ENCODE measurements at places on chromosomes 7 and 10.

DNA sequence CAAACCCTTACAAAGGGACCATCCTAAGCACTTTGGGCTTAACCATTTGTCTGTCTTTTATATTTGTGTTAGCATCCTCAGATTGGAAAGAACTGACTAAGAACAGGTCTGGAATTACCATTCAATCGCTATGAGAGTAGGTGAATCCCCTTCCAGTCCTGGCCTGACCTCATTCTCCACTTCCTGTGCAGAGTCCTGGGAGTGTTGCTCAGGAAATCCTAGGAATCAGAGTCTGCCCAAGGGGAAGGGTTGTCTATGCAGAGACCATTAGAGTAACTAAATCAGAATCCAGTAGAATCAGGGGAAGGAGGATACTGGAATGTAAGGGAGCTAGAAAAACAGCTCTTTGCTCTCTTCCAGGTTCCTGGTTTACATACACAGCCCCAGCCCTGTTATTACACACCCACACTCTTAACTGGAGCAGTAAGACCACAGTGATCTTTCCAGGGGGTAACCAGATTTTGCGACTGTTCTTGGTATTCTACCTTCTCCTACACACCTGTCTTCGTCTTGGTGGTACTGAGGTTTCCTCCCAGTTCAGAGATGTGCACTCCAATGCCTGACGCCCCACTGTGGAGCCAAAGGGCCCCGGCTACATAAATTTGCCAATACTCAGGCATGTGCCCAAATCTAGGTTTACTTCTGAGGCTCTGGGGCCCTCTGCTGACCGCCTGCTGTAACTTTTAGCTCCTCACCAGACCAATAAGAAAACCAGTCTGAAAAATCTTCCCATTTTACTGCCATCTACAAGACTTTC, 103.7 kb downstream of the RNF216 start:
- peak; percentile 75 for DNase-seq

DNA sequence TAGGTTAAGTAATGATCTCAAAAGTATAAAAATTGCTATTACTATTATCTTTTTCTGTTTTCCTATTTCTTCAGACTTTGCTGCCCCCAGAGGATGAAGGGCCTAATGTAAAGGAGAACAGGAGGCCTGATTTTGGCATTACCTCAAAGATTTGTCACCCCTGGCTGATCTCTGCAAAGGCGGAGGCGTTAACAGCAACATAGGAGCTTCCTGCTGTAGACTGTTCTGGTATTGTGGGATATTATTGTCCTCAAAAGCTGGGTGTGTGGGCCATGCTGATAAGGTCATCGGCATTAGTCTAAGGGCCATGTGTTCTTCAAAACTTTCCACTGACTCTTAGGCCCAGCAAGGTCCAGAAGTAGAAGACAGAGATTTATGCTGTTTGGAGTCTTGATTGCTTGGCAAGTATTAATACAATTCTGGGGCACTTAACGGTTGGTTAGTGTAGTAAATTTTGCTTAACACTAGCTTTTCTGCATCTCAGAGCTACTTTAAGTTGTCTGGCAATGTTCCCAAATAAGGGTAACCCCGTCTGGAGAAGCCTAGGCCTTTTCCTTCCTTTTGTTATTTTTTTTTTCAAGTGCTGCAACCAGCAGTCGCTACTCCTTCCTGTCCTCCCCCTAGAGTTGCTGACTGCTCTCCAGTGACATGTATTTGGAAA, 14.0 kb upstream of the ENTPD1 start:
- peak; percentile 91 for DNase-seq

GRCh38 chr10:13865758-13866491, 279.2 kb downstream of the PRPF18 start:
- peak; percentile 63 for DNase-seq

DNA sequence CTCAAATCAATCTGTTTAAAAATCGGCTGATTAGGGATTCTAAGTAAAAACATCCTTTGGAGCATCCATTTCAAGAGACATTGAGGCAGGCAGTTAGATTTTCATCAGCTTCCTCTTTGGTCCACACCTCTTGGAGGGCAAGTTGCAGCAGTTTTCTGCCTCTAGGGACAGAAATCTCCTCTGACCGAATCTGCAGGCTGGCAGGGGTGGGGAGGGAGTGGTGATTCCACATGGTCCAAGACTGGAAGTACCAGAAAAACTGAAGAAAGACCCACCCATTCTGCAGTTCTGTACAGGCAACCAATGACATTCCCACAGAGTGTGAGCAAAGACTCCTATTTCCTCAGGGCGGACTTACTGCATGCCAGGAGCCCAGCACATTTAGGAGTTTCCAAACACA, 29.0 kb downstream of the FGFBP3 start:
- no peak for DNase-seq

- DNase-seq = peak; percentile 69
Observed at GRCh38 chr7:100465702-100466311, 1.7 kb upstream of the SPACDR start.

DNA sequence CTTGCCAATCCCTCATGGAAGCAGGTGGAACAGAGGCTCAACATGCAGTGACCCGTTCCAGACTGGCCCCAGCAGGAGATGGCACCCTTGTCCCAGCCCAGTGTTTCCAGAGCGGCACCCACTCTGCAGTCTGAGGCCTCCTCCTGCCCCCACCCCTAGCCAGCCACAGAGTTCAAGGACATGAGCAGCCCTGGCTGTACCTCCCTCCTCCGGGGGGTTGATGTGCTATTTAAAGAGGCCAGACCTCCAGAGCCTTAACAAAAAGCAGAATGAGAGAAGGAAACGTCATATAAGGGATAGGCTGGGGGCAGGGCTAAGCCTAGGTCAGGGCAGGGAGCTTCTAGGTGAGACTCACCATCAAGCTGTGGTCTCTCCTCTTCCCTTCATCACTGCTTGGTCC, 115.7 kb upstream of the NANOS1 start:
- peak; percentile 55 for DNase-seq

DNA sequence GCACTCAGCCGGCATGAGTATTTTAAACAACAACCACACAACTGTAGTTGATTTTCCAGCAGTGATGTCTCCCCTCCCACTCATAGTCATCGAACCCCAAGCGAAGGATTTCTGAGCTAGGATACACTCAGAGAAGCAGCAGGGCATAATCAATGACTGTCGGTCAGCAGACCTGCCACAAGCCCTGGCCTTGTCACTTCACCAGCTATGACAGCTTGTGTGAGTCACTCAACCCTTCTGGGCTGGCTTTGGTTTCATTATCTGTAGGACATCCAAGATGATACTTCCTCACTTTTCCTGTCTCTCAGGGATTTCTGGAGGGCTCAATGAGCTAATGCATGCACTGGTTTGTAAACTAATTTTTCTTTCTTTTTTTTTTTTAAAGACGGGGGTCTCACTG, 22.0 kb upstream of the UBE3C start:
- no peak for DNase-seq

DNA sequence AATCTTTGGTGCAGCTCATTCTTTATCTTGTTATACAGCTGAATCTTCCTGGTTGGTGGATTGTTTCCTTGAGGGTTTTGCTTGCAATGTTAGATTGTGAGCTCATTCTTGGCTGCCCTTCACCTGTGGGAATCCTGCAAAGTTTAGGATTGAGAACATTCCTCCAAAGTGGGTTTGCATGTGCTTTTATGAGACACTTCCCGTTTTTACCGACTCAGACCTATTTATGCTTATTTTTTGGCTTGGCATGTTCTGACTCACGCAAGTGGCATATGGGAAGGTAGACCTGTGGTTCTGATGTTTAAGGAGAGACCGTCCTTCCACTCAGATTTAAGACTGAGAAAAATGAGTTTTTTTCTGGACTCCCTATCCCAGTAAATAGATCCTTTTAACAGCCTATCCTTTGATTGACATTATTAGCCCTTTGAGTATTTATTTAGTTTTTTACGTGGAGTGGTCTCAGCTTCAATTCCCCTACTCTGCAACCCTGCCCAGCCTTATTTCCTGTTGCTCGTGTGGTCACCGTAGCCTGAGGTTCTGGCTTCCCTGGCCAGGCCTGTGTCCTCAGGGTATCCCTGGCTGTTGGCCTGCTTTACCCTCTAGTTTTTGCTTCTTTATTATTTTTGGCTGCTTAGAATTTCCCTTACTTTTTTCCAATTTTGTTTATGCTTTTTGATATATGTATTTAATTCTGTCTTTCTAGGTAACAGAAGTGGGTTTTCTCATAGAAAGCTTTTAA, 13.4 kb upstream of the PRF1 start:
- no peak for DNase-seq

DNA sequence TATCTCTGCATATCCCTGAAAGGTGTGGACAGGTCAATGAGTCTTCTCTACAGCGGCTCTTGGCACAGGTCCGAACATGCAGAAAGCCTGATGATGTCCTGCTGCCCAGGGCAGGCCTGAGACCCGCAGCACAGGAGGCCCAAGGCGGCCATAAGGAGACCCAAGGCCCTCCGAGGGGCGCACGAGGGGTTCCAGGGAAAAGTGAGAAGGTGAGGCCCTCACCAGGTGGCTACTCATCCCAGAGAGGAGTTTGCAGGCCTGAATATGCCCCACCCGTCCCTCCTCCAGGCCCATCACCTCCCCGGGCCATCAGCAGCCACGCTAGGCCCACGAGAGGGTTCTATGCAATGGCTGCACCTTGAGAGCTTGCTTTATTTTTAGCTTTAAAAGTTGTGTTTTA, 173.4 kb upstream of the RHEB start:
- DNase-seq = no peak

- no peak for DNase-seq
Observed at GRCh38 chr10:118045158-118045836, 1.4 kb downstream of the RAB11FIP2 start.

- DNase-seq = no peak
Observed at GRCh38 chr7:47588704-47589225, 6.9 kb upstream of the TNS3 start.

DNA sequence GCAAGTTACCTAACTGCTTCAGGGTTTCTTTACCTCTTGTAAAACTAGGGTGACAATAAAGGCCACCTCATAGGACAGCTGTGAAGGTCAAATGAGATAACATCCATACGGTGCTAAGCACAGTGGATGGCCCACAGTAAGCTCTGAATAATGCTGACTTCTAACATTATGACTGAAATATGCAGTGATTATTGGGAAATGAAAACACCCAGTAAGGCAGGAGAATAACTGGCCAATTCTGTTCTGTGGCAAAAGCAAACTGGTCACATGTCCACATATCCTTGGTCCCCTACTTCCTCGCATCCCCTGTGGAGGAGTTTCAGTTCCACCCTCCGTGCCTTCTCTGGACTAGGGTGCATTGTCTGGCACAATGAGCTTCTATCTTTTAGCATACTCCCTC, 1.4 kb downstream of the CUBN start:
- no peak for DNase-seq

DNA sequence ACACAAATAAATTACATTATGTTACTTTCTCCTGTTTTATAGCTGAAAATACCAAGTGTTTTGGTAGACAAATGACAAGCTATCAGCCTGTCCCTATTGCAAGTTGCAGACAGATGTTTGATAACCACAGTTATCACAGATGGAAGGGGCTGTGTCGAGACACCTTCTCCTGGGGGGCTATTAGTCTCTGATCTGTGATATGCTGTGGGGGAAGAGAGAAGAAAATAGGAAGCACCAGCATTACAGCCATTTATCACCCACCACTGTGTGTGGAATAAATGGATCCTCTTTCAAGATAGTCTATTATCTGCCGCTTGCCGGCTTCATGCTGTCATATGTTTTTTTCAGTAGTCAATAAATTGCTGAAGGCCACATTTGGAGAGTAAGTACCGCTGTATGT, 597.2 kb upstream of the ADARB2 start:
- no peak for DNase-seq

- no peak for DNase-seq
Observed at GRCh38 chr7:1313613-1314012, 80.9 kb downstream of the UNCX start.

DNA sequence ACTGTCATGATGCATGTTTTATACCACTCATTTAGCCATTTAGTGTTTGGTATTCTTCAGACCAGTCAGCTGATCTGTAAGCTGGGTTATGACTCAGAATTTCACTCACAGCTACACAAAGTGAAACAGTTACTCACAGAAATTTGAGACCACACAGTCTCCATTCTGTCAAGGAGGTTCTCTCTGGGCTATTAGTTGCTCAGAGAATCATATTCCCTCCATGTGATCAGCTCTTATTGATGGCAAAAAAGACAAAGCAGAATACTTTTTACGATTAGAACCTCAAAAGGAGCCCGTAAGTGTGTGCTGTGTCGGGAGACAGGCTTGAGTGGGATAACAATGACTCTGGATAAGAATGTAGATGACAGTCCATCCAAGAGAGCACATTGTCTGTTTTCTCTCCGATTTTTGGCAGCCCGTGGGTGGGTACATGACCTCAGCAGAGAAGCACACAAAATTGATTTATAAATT, 277.6 kb upstream of the SORCS1 start:
- no peak for DNase-seq

- no peak for DNase-seq
Observed at GRCh38 chr7:19181634-19182033, 36.4 kb upstream of the FERD3L start.

GRCh38 chr10:80202934-80203834, 2.2 kb downstream of the ANXA11 start:
- DNase-seq = peak; percentile 73

DNA sequence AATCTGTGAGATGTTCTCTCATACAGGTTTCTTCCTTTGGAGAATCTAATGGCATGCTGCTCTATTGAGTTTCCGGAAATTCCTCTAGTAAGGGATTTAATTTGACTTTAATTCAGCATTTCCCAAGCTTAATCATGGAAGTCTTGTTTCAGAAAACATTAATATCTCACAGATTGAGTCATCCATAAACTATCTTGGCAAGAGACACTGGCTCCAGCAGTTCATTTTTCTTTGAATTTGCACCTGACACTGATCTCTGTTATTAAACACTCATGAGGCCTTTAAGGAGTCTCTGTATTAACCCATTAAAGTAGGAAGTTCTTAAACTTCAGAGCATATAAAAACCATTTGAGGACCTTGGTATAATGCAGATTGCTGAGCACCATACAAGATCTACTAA, 3.6 kb upstream of the ITGB8 start:
- DNase-seq = no peak

GRCh38 chr10:64071218-64071617, 550.0 kb downstream of the REEP3 start:
- no peak for DNase-seq

- no peak for DNase-seq
Observed at GRCh38 chr10:89314676-89315075, 12.8 kb downstream of the IFIT2 start.

DNA sequence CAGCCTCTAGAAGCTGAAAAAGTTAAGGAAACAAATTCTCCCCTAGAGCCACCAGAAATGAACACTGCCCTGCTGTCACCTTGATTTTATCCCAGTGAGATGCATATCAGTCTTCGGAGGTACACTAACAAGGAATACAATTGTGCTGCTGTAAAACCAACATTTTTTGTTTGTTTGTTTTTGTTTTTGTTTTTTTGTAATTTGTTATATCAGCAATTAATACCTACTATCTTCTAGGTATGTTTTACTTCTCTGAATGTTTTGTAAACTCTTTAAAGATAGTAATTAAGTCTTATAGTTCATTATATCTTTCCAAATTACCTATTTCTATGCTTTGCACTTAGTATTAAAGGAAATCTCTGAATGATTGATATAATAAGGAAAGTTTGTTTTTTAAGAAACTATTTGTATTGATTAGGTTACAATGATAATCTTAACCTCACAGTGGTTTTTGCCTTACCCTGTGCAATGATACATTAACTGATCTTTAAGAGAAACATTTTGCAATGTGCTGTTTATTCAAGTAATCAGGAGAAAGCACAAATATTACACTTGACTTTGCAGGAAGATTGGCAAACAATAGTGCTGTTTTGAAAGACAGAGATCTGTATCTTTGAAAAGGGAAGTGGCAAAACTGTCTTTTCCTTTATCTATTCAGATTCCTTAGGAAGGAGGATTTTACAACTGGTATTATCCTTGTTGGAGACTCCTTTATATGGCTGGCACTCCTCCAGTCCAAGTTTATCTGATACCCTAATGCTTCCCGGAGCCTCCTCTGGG, 11.3 kb upstream of the HGF start:
- DNase-seq = no peak

- no peak for DNase-seq
Observed at GRCh38 chr7:144812379-144813283, 23.2 kb downstream of the TPK1 start.
